ENCODE measurements at places on chromosomes 3 and 15.

- no peaks in the 10 kb centered on the region for H3K4me1 ChIP-seq
- H3K27ac ChIP-seq: no peak overlapping the region
- no peak overlapping the region for H3K4me3 ChIP-seq
- DNase-seq: no peak
- no peaks in the 10 kb centered on the region for H3K27me3 ChIP-seq
These were observed 45.4 kb downstream of the ZNF106 start for GRCh38 chr15:42445551-42445950.

DNA sequence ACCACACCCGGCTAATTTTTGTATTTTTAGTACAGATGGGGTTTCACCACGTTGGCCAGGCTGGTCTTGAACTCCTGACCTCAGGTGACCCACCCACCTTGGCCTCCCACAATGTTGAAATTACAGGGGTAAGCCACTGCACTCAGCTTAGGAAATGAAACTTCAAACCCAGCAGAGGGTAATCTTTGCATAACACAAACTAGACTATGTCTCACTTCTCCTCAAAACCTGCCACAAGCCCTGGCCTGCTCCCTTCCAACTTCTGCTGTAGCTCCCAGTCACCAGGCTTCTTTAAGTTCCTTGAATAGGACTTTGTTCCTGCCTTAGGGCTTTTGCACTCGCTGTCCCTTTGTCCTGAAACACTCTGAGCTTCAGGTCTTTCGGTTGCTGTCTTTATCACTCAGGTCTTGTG is 39.2 kb upstream of the SEMA4B start:
- H3K36me3 ChIP-seq: no peaks in the 10 kb centered on the region
- H3K4me3 ChIP-seq: no peak overlapping the region
- H3K27me3 ChIP-seq: no peaks in the 10 kb centered on the region
- no peak for DNase-seq
- no peak overlapping the region for H3K27ac ChIP-seq

- no peaks in the 10 kb centered on the region for H3K4me1 ChIP-seq
- no peak overlapping the region for H3K27ac ChIP-seq
- H3K36me3 ChIP-seq: no peaks in the 10 kb centered on the region
- H3K4me3 ChIP-seq: no peak overlapping the region
- DNase-seq: no peak
- no peaks in the 10 kb centered on the region for H3K27me3 ChIP-seq
These were observed 29.9 kb downstream of the MKRN3 start for GRCh38 chr15:23595368-23595767.

DNA sequence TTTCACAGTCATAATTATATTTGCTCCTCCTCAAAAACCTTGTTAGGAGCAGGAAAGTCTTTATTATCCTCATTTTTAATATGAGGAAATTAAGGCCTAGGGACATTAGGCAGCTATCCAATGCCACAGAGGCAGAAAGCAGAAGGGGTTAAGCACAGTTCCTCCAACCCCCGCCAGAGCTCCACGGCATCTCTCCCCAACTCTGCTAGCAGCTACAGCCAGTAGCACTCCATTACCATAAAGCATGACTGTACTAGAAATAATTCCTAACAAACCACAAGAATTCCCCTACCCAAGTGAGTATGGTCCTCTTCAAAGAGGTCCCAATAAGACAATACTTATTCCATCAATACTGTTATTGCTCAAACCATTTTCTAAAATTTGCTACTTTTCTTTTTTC is 9.8 kb downstream of the HEG1 start:
- no peak overlapping the region for H3K27ac ChIP-seq
- no peak for DNase-seq
- no peak overlapping the region for H3K4me3 ChIP-seq
- H3K36me3 ChIP-seq: no peaks in the 10 kb centered on the region
- no peaks in the 10 kb centered on the region for H3K27me3 ChIP-seq

- H3K27ac ChIP-seq: peak overlapping the region; percentile 64
- H3K4me3 ChIP-seq: no peak overlapping the region
- H3K27me3 ChIP-seq: no peaks in the 10 kb centered on the region
These were observed 31.2 kb downstream of the SPATA12 start for GRCh38 chr3:57091521-57092273.

GRCh38 chr3:33541918-33542317 is 101.7 kb upstream of the UBP1 start:
- no peaks in the 10 kb centered on the region for H3K36me3 ChIP-seq
- no peak overlapping the region for H3K27ac ChIP-seq
- no peaks in the 10 kb centered on the region for H3K27me3 ChIP-seq
- DNase-seq: no peak
- no peaks in the 10 kb centered on the region for H3K4me1 ChIP-seq

GRCh38 chr3:9732740-9733115 is 1.2 kb downstream of the BRPF1 start:
- H3K4me1 ChIP-seq: peaks cover 4% of the 10 kb centered on the region
- no peak overlapping the region for H3K27ac ChIP-seq
- H3K4me3 ChIP-seq: peak overlapping the region; percentile 94
- no peaks in the 10 kb centered on the region for H3K36me3 ChIP-seq
- no peaks in the 10 kb centered on the region for H3K27me3 ChIP-seq
- peak; percentile 50 for DNase-seq

DNA sequence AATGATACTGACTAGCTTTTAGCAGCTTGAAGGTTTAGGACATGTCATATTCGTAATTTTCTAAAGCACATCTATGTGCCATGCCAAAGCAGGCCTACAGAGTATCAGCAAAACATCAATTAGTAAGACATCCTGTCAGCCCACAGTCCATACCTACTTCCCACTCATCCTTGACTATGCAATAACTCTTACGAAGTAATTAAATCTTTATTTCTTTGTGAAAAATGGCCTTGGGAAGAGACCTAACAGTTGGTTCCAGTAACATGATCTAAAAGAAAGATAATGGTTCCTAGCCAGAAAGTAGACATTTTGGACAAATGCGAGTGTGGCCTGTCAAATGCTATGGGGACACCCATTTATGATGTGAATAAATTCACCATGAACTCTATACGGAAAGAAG is 172.6 kb upstream of the TNIK start:
- no peaks in the 10 kb centered on the region for H3K36me3 ChIP-seq
- H3K4me3 ChIP-seq: no peak overlapping the region
- H3K27me3 ChIP-seq: no peaks in the 10 kb centered on the region
- no peak for DNase-seq
- no peak overlapping the region for H3K27ac ChIP-seq
- no peaks in the 10 kb centered on the region for H3K4me1 ChIP-seq

DNA sequence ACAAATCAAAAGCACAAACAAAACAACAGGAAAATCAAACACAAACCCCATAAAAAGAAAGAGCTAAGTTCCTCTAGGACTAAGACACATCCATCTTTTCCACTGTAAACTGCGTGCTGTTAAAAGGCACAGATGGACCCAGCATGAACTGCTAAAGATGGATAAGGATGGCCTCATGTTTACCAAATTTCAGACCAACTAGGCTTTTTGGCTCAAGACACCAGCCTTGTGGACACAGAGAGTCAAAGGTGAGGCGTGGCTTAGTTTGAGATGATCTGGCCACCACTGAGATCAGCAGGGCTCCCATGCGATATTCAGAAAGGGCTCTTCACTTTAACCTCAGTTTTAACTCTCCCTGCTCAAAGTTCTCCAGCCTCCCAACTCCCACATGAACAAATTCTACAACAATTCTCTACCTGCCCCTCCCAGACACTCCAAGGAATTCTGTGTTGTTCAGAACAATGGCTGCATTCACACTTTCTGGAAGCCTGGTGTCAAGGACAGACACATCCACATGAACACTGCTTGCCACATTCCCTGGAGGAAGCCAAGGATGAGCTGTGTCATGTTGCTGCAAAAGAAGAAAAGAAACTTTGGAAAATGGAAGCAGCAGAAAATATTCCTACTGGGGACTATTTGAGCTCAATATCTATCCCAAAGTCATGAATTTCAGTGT is 198.4 kb upstream of the LRRN1 start:
- DNase-seq: no peak
- no peak overlapping the region for H3K4me3 ChIP-seq
- H3K36me3 ChIP-seq: no peaks in the 10 kb centered on the region
- no peaks in the 10 kb centered on the region for H3K4me1 ChIP-seq
- H3K27ac ChIP-seq: no peak overlapping the region
- H3K27me3 ChIP-seq: no peaks in the 10 kb centered on the region

DNA sequence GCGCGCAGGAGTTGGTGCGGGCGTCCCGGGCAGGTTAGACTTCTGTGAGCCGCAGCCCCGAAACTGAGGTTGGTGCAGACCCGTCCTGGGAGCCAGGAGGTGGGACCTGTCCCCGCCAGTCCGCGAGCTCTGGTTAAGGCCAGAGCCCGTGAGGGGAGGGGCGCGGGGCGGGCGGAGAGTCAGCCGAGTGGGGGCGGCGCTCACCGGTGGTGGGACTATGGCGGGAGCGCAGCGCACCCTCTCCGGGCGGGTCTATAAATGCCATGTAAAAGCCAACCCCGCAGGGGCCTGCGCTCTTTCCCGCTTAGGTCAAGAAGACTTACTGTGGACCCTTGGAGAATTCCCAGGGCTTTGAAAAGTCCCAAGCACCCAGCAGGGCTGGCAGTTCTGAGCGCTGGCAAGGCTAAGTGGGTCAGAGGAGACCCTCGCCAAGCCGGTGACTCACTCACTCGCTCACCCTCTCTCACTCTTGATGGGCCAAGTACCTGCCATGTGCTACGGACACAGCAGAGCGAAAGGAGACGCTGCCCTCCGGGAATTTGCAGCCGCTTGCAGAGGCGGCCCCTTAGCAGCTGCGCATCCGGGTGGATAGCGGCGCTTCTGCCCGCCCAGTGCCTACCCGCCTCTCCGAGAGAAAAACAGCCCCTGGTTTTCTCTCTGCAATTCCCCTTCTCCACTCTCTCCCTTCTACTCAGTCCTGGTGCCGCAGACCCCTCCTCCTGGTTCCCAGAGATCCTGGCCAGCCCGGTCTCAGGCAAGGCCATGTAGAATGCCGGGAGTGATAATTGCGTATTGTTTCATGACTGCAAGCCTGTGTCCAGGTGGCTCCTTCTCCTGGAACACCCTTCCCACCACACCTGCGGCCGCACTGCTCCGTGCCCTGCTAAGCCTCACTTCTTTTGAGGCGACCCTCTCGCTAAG is at the start of gene ALDH1L1:
TSS of gene ALDH1L1 (minus strand) at position 110 of the 921 bp plus-strand sequence. CDS start 19,607 bp downstream, outside the sequence.
- no peaks in the 10 kb centered on the region for H3K36me3 ChIP-seq
- DNase-seq: peak; percentile 80
- peak within 1 kb of the TSS; percentile 84 for H3K27ac ChIP-seq

GRCh38 chr3:47404431-47404876 is 23.6 kb downstream of the PTPN23 start:
- H3K27ac ChIP-seq: peak overlapping the region; percentile 69
- H3K27me3 ChIP-seq: no peaks in the 10 kb centered on the region
- H3K4me1 ChIP-seq: peaks cover 17% of the 10 kb centered on the region
- no peak overlapping the region for H3K4me3 ChIP-seq

DNA sequence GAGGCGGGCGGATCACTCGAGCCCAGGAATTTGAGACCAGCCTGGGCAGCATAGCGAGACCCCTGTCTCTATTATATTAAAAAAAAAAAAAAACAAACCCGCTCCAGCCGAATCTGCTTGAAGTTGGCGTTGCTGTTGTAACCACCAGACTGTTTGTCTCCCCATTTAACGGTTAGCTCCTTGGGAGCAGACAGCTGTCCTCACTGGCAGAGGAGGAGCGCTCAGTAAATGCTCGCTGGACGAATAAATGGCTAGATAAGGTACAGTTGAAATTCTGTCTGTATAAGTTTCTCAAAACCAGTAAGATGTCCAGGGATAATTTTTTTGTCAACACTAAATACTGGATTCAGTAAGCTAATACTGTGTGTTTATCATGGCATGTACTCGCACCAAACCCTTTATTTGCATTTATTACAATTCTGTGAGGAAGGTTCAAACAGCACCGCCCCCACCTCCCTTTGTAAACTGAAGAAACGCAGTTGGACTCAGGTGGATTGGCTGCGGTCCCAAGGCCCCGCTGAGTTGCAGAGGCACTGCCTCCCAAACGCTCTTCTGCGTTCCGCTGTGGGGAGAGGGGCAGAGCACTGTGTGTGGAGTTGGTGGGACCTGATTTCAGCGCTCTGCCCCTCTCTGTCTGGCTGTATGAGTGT is 1.1 kb downstream of the RCCD1 start:
- peaks cover 7% of the 10 kb centered on the region for H3K4me1 ChIP-seq
- DNase-seq: peak; percentile 59
